SJSA1 (cell line): ENCODE measurements at places on chromosomes 16 and 17.

DNA sequence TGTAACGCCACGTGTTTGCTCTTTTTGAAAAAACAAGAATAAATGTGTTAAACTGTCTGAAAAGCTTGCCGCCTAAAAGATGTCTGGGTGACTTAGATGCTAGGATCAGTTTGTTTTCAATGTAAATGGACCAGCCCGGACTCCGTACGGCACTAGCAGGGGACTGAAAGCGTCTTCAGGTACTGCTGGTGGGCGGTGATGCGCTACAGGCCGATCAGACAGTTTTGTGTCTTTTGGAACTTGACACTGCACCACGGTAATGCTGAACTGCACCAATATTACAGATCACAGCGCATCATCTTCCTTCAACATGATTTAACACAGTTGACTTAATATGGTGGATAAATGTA, 727 bp upstream of the MBTPS1 start:
- no peak for DNase-seq

GRCh38 chr17:6639586-6640535, 650 bp downstream of the KIAA0753 start:
- DNase-seq = no peak

DNA sequence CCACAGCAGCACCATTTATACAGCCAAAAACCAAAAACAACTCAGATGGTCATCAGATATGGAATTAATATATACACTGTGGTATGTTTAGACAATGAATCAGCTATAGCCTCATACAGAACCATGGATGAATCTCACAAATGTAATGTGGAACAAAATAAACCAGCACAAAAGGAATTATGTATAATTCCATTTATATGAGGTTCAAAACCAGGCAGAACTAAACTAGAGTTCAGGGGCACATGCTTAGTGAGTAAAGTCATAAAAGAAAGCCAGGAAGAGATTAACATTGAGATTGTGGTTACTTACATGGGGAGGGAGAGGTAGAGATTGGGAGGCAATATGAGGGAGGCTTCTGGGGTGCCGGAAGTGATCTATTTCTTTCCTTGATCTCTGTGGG, 231.1 kb downstream of the COPRS start:
- no peak for DNase-seq

DNA sequence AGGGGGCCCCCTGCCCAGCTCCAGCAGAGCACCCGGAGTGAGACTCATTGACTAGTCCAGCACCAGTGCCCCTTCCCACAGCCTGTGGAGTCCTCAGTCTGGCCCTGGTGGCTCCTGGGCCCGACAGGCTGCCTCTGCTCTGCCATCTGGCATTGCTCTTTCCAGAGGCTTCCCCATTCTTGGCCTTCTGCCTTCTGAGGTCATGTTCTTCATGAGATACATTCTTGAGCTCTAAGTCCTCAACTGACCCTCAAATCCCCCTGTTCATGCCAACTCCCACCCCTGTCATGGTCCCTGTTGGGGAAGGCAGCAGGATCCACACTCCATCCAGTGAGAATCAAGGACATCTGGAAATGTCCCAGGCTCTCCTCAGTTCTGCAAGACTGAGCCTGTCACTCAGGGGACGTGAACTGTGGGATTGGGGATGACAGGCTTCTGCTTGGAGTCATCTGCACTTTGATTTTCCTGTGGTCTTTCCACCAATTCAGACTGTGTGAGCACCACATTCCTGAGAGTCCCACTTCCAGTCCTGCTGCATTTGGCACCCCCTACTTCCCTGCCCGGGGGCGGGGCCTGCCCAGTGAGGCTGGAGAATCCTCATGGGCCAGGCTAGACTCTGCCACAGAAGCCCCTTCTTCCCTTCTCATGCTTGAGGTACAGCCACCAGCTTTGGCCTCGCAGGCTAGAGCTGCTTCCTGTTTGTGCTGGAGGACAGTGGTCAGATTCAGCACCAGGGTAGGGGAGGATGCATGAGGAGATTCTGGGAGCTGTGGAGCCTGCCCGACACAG, 2.7 kb downstream of the TRPV2 start:
- DNase-seq = peak; percentile 68

DNA sequence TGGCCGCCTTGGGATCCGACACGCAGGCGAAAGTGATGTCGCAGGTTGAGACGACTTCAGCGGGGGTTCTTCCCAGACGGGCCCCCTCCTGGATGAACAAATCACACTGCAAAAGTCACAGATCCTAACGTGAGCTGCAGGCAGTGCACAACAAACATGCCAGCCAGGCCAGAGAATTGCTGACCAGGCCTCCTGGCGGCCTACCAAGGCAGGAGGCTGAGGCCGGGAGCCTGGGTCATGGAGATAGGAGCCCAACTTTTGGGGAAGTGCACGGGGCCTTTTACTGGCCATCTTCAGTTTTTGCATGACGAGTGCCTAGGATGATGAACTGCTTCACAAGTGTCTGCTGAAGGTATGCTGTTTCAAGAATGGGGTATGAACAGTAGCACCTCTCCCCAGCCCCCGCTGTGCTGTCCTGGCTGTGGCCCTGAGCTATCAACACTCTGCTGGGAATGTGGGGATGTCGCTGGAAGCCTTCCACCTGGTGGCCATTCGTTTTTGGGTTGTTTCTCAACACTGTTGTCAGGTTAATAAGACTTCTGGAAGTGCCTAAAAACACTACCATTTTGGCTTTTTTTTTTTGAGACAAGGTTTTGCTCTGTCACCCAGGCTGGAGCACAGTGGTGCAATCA, 12.2 kb upstream of the ROGDI start:
- no peak for DNase-seq

- DNase-seq = no peak
These were observed 1.8 kb downstream of the CNTNAP4 start for GRCh38 chr16:76278980-76279379.

DNA sequence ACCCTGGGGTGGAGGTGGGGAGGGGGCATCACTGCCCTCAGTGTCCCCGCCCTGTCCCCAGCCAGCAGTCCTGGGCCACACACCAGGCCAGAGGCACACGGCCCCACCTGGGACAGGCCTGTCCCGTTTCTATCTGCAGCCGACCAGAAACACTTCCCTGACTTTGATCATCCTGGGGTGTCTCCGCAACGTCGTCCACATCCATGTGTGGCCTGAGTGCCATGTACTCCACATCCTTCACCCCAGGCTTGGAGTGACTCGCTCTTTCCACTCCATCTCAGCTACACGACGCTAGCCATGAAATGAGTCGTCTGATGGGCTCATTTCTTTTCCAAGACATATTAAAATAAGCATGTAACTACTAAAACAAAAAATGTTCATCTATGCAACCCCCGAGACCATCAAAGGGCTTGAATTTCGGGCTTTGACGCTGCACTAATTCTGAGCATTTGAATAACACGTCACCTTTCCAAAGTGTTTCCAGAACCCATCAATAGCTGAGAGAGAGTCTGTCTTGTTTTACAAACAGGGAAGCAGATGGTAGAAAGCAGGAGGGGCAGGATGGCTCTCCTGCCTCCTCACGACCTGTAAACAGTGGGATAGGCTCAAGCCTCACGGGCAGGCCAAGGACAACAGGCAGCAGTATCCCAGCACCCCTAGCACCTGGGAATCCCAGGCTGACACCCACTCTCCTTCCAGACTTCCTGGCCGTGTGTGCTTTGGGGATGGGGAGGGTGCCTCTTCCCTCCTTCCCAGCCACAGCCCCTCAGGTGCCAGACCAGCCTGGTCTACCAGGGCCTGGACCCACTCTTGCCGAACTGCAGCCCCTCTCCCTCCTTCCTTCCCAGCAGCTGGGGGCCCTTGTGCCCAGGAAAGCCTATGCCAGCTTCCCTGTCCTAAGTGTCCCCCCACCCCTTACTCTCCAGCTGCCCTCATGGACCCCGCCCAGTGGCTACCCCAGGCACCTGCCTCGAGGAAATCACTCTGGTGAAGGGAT, 20.0 kb upstream of the RASD1 start:
- peak; percentile 74 for DNase-seq

DNA sequence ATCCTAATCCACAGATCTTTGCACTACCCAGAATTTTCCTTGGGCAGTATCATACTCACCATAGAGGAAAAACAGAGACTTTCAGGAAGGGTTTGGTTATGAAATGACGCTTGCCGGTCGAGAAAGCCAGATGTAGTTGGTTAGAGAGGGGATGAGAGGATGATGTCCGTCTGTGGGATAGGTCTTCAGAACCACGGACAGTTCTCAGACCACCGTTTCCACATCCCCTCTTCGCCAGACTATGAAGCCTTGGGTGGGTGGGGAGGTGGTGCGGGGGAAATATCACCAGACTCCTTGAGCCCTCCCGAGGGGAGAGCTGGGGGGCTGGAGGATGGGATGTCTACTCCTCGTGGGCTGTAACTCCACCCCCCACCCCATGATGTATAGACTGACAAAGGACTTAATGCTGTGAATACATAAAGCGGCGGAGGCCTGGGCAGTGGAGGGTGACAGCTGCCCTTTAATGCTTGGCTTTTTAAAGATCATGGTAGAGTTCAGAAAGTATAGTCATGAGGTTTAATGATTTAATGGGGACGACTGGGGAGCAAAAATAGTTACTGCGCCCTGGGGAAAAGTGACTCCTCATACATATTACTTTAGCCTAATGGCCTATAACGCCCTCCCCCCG, 96.6 kb downstream of the MRM1 start:
- no peak for DNase-seq

DNA sequence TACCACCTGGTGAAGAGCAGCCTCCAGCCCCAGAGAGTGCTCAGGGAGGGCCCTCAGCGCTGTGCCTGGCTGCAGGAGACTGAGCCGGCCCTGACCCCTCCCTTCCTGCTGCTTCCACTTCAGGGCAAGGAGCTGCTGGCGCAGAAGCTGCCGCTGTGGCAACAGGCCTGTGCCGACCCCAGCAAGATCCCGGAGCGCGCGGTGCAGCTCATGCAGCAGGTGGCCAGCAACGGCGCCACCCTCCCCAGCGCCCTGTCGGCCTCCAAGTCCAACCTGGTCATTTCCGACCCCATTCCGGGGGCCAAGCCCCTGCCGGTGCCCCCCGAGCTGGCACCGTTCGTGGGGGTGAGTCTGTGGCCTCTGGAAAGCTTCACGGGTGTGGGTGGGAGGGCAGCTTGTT, 61.9 kb upstream of the PVALEF start:
- no peak for DNase-seq

DNA sequence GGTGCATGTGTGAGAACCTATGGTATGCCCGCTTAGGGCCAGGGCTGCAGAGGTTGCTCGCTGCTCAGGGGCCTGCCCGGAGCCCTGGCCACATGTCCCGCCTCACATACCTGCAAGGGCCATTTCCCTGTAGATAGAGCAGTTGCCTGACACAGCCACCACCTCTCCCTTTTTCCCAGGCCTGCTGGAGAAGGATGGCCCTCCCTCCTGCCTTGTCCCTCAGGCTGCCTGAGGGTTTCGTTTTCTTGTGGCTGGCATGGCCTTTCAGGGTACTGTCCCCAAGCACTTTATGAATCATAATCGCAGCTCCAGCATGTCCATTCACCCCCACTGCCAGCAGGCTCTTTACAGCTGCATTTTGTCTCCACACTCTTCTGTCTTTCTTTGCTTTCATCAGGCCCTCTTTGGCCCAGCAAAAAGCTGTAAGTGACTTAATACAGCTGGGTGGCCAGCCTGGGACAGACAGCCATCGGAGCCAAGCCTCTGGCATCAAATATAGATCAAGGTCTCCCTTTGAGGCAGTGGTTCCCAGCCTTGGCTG, 65.7 kb downstream of the MPRIP start:
- DNase-seq = no peak

GRCh38 chr16:85595812-85596502, 17.2 kb upstream of the GSE1 start:
- no peak for DNase-seq

- no peak for DNase-seq
These were observed 224.9 kb upstream of the FOXF1 start for GRCh38 chr16:86285421-86285820.

GRCh38 chr16:89386306-89387185, 103.8 kb downstream of the ANKRD11 start:
- no peak for DNase-seq

DNA sequence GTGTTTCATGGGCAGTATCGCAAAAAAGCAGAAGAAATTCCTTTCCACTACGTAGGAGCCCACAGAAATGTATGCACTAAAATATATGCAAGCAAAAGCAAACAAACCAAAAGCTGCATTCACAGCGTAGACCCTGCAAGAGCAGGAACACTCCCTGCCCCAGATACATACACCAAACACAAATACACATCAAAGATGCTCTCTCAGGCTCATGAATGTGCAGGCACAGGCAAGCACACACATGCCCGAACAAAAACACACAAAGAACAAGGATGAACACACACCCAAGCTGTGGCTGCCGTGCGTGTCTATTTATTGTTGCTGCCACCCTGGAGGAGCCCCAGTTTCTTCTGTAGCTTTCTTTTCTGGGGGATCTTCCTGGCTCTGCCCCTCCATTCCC, 1.7 kb downstream of the NUPR1 start:
- DNase-seq = no peak

DNA sequence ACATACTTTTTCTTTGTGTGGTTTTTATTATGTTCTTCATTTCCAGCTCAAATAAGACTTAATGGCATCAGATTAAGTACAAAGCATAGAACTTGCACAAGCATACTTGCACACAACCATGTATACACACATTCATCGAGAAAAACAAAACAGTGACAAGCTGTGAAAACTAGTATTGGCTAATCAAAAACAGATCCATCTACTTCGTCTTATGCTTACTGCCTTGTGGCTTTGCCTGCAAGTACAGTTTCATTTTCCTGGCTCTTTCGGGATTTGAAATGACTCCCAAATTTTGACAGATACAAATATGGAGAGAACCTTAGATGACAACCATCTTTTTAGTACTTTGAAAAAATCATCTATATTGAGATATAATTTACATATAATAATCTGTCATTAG, 338.3 kb downstream of the BCAS3 start:
- no peak for DNase-seq

- DNase-seq = no peak
These were observed 466 bp downstream of the WDR90 start for GRCh38 chr16:649631-650030.

- peak; percentile 60 for DNase-seq
These were observed 42.3 kb downstream of the HNF1B start for GRCh38 chr17:37702598-37702997.

GRCh38 chr16:10805334-10805733, 13.3 kb downstream of the TVP23A start:
- no peak for DNase-seq

- peak; percentile 75 for DNase-seq
These were observed 20.1 kb upstream of the IRF8 start for GRCh38 chr16:85878875-85879274.

DNA sequence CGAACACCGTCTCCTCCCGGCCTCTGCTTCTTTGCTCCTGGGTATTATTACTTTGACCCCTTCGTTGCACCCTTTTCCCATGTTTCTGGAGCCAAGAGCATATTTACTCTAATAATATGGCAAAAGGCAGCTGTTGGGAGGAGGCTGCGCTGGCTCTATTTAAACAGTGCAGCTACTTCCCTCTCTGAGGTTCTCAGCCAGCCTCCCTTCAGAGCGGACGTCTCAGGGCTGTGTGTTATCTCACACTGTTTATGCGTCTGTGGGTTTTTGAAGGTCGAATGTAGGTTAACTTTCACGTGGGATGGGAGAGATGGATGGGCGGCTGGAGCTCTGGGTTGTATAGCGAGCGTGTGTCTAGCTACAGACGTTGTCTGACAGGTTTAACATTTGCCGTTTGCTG, 45.3 kb downstream of the COX4I1 start:
- no peak for DNase-seq

GRCh38 chr17:491086-492021, 138.7 kb upstream of the RPH3AL start:
- peak; percentile 84 for DNase-seq

GRCh38 chr16:13545271-13545670, 374.7 kb upstream of the ERCC4 start:
- DNase-seq = no peak

- DNase-seq = no peak
These were observed 1.0 kb downstream of the SLC16A6 start for GRCh38 chr17:68289936-68290267.

GRCh38 chr16:77696149-77696548, 26.2 kb upstream of the NUDT7 start:
- no peak for DNase-seq
